Omental fat pad (tissue), 4 donors: ENCODE measurements at places on chromosomes 4 and X.

DNA sequence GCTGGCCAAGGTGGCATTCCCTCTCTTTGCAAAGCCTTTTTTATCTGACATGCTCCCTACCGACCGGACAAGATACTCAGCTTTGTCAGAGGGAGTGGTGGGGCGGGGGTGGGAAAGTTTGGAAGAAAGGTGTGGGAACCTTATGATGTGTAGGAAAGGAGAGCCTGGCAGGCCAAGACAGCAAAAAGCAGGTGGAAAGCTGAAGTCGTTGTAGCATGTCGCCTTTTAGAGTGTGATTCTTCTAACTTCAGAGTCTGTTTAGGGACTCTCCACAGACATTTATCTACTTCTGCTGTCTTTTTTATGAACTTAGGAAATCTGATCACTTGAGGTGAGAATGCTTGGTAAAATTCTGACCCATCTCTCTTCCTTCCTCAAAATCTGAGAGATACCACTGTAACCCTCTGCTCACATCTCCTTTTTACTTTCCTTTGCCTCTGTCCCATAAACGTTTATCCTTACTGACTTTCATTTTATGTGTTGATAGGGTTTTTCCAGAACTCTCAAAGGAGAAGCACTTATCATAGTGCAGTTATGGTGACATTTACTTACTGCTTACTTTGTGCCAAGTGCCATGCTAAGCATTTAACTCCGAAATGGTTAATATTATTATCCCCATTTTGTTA, 8.2 kb upstream of the RUFY3 start:
- no peak for DNase-seq

- DNase-seq, result no peak
Observed at GRCh38 chr4:75497133-75497532, 17.1 kb downstream of the RCHY1 start.

DNA sequence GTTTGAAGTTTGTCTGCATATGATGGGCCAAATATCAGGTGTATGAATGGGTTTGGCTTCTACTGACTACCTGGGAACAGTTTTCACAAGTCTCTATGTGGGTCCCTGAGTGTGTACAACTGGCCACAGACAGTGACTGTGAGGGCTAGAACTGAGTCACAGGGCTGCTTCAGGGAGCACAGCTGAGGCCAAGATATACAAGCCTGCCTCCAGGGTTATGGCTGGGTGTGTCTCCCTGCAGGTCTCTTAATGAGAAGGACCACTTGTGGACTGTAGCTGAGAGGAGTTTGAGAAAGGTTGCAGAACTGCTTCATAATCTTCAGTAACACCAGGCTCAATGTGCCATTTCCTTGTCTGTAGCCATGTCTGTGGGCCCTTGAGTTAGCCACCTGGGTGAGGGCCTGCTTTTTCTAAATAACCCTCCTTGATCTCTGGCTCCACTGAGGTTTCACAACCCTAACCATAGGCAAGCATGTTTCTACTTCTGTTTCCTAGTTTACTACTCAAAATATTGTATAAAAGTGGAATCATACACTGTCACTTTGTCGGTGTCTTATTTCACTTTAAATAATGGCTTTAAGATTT, 81.3 kb downstream of the ZNF732 start:
- DNase-seq, result no peak

GRCh38 chrX:130560544-130560943, 158.8 kb downstream of the RBMX2 start:
- DNase-seq, result no peak

DNA sequence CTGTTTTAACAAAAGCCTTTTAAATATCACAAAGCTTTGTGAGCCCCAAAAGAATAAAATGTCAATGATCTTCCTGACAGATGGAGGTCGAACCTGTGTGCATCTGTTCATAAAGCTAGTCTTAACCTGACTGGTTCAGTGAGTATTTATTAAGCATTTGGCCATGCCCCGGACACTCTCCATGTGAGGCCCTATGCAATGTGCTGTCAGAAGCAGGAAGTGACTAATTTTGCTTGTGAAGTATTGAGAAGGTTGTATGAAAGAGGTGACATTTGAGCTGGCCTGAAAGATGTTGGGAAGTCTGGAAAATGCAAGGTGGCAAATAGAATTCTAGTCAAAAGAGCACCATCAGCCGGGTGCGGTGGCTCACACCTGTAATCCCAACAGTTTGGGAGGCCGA, 171.4 kb downstream of the MSL3 start:
- no peak for DNase-seq

DNA sequence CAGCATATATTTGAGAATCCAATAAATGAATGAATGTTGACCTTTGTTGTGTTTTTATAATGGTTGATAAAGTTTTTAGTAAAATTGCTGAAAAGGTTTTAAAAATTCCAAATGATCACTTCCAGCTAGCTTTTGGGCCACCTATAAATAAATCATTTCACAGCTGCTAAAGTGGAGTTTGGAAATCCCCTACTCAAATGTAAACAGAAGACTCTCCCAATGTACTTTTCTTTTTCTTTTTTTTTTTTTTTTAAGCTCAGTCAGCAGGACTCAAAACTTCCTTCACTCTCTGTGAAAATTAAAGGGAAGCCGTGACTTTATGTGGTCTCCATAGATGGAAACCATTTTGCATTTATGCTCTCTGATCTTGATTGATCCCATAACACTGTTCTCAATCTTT, 45.2 kb downstream of the CXCL13 start:
- DNase-seq, result no peak

DNA sequence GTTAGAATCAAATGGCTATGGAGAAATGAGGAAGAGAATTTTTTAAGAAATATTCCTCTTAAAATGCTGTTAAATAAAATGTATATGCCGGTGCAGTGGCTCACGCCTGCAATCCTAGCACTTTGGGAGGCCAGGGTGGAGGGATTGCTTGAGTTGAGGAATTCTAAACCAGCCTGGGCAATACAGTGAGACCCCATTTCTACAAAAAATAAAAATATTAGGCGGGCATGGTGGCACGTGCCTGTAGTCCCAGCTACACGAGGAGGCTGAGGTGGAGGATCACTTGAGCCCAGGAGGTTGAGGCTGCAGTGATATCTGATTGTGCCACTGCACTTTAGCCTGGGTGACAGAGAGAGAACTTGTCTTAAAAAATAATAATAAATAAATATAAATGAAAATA, 7.9 kb upstream of the FUNDC1 start:
- DNase-seq, result no peak

DNA sequence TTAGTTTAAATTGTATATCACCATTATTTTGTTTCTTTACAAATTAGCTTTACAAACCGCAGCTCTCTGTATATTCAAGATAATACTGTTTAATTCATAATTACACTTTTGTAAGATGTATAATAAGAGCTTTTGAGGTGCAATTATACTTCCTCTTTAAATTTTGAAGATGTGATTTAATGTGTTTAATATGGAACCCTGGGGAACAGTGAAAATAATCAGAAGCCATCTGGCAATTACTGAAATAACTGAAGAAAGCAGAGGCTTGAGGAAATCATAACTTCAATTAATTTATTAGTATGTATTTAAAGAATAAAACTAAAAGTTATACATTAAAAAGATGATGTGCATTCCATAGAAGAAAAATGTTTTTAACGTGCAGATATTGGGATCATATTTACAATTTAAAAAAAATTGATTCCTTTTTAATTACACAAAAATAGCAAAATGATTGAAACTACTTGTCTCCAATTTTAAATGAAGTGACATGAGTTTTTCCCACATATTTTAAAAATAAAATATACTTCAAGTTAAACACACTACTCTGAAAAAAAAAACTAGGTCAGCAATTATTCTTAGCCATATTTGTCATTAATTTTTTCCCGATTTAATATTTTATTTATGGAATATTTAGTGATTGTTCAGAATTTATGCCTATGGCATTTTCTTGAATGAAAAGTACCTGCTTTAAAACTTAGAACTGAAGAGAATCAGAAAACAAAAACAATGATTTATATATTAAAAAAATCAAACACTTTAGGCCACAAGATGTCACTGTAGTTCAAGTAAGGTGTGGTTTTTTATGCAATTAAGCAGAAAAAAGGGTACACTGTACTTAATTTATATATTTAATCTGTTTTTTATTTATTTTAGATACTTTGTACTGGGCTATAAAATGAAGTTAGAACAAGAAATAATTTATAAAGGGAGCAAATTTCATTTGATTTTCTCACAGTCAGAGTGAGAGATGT, 942.7 kb upstream of the NDST4 start:
- DNase-seq, result no peak

GRCh38 chr4:5933116-5933515, 40.2 kb upstream of the CRMP1 start:
- no peak for DNase-seq

DNA sequence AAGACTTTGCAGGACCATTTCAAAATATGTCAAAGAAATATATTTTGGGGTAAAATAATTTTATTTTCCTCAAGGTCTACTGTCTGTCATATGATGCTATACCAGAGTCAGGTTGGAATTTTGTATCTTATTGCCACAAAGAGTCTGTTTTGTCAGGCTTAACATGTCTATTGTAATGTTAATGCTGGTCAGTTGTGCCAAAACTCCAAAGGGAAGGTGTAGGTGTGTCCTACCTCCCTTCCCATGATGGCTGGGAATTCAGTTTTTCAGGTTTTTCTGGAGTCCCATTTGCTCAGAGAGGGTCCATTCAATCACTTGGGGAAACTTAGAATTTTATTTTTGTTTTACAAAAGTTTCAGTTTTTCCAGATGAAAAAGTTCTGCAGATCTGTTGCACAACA, 33.3 kb upstream of the SLC25A4 start:
- no peak for DNase-seq

GRCh38 chrX:22135171-22135711, 103.1 kb downstream of the PHEX start:
- no peak for DNase-seq

DNA sequence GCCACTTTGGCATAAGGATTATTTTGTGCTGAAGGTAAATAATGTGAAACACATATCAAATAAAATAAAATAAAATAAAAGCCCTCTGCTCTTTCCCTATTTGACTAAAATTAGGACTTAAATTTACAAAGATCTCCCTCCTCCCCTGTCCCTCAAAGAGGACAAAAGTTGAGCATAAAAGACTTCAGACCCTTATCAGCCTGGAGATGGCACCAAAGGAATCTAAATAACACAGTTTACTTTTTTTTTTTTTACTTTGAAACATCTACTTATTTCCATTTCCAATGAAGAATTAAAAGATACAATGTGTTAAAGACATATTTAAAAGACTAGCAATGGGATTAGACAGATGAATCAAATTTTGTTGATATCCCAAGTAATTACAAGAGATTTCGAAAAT, 89.7 kb downstream of the EPHA5 start:
- DNase-seq, result no peak

DNA sequence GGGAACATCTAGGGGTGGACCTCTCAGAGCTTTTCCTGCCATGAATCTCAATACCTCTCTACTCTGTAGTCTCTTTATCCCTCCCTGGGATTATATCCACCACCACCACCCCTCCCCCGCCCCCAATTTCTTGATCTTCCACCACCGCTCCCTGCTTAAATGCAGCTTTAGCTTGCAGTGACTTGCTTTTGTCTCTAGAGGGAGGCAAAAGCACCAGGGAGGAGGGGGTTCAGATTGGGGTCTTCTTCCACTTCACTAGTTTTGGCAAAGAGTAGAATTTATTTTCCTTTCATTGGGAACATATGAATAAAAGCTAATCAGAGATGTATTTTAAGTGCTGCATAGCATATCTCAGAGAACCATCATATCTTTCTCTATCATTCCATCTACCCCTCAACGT, 5.5 kb downstream of the ARHGAP36 start:
- DNase-seq, result no peak

- DNase-seq, result no peak
Observed at GRCh38 chrX:12412561-12412960, 274.3 kb downstream of the FRMPD4 start.

DNA sequence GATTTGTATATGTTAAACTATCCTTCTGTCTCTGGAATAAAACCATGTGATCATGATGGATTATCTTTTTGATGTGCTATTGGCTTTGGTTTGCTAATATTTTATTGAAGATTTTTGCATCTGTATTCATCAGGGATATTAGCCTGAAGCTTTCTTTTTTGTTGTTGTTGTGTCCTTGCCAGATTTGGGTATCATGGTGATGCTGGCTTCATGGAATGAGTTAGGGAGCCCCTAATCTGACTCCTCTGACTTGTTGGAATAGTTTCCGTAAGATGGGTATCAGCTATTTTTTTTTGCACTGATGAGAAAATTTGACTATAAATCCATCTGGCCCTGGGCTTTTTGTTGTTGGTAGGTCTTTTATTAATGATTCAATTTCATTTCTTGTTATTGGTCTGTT, 45.7 kb downstream of the ATP10D start:
- DNase-seq, result no peak

DNA sequence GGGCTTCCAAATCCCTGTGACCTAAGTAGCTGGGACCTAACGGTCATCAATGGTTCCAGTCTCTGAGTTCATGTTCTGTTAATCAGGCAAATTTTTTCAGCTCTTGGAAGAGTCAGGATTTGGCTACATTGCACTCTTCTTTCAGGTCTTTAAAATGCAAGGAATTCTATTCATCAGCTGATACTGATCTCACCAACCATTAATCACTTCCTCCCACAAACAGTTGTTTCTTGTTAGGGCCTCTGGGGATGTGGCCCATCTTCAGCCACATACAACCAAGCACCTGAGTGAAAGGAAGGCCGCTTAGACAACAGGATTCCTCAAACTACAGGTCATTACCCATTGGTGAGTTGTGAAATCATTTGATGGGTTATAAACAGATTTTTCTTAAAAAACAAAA, 71.7 kb downstream of the FANCB start:
- DNase-seq, result no peak

- no peak for DNase-seq
Observed at GRCh38 chr4:56704089-56704871, 23.2 kb upstream of the HOPX start.

DNA sequence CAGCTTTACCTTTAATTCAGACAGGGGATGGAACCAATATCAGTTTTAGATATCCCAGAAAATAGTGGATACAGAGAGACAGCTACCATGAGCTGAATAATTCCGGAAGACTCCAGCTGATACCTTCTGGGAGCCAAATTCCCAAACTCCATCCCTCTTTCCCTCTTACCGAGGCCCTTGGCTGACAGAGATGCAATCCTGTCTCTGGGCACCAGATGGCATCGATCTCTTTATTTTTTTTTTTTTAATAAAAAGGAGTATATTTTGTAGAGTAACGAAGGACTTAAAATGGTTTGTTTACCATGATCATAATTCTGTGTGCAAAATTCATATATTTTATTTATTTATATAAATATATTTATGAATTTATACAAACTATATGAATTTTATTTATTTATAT, 31.0 kb downstream of the RAB40A start:
- DNase-seq, result no peak

GRCh38 chrX:42089031-42089430, 165.7 kb upstream of the CASK start:
- DNase-seq, result no peak

DNA sequence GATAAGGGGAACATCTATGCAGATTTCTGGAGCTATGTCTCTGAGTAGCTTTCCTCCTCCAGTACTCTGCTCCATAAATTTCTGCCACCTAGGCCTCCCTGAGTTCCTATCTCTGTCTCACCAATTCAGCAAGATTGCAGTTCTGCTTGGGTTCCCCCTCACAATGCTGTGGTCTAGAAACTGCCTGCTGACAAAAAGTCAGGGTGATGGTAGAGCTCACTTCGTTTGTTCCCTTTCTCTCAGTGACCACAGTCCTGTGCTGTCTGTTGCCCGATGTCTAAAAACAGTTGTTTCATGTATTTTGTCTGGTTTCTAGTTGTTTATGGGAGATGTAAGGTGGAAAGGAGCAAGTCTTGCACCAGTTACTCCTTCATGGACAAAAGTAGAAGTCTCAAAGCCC, 41.1 kb downstream of the AMMECR1 start:
- DNase-seq, result no peak

- no peak for DNase-seq
Observed at GRCh38 chr4:38463268-38463958, 200.6 kb upstream of the KLF3 start.

GRCh38 chr4:104971462-104971861, 175.2 kb upstream of the TET2 start:
- no peak for DNase-seq
